ENCODE measurements at places on chromosomes 1 and 21. TPM values are rescaled to one million over a fixed set of nuclear protein-coding genes. Genes with fewer than 3 reads are reported as not detected.

- no peak for DNase-seq
Measured at GRCh38 chr1:160076295-160076694, 5.0 kb upstream of the KCNJ9 start.

- DNase-seq = no peak
Measured at GRCh38 chr1:115296981-115297380, 41.1 kb downstream of the NGF start.

The OR2G6 gene
- polyA plus RNA-seq = 0.11 TPM

The KLHDC8A gene
- 1.2 TPM for polyA plus RNA-seq

- no peak for DNase-seq
Measured at GRCh38 chr1:186564582-186564981, 103.7 kb upstream of the PDC start.

The XCL2 gene
- 0.46 TPM for polyA plus RNA-seq

All from renal cortex interstitium (tissue), 15 donors.